Calu3 (cell line): ENCODE measurements at places on chromosomes 7 and 10. TPM values are rescaled to one million over a fixed set of nuclear protein-coding genes. Genes with fewer than 3 reads are reported as not detected.

GRCh38 chr10:22222236-22223190 is 4.7 kb upstream of the EBLN1 start:
- no peak overlapping the region for H3K4me3 ChIP-seq
- no peak for DNase-seq
- H3K4me1 ChIP-seq, result no peaks in the 10 kb centered on the region
- H3K36me3 ChIP-seq, result no peaks in the 10 kb centered on the region
- H3K27me3 ChIP-seq, result no peaks in the 10 kb centered on the region

The UNCX gene
- total RNA-seq, result not detected in 2 replicates

The CYP2C19 gene
- 3.6 and 4.5 TPM in 2 replicates for total RNA-seq

The CLRN3 gene
- 0.52 and 0.76 TPM in 2 replicates for total RNA-seq
